ENCODE measurements at places on chromosomes 13 and 19. TPM values are rescaled to one million over a fixed set of nuclear protein-coding genes. Genes with fewer than 3 reads are reported as not detected.

DHDH gene
- not detected for total RNA-seq

R3HDM4 gene
- 49.0 TPM for total RNA-seq

TNFRSF19 gene
- total RNA-seq = 0.54 TPM

LGALS4 gene
- total RNA-seq = not detected

HOMER3 gene
- total RNA-seq = 99.6 TPM

BIVM gene
- 24.7 TPM for total RNA-seq

KIRREL2 gene
- 0.39 TPM for total RNA-seq

GAS6 gene
- 69.9 TPM for total RNA-seq

All from placental epithelial cell (primary cell).